Effector memory CD4-positive, alpha-beta T cell (primary cell): ENCODE measurements at places on chromosomes 2 and 18.

- DNase-seq: no peak
Observed at GRCh38 chr2:6228251-6228650, 536.1 kb downstream of the SOX11 start.

DNA sequence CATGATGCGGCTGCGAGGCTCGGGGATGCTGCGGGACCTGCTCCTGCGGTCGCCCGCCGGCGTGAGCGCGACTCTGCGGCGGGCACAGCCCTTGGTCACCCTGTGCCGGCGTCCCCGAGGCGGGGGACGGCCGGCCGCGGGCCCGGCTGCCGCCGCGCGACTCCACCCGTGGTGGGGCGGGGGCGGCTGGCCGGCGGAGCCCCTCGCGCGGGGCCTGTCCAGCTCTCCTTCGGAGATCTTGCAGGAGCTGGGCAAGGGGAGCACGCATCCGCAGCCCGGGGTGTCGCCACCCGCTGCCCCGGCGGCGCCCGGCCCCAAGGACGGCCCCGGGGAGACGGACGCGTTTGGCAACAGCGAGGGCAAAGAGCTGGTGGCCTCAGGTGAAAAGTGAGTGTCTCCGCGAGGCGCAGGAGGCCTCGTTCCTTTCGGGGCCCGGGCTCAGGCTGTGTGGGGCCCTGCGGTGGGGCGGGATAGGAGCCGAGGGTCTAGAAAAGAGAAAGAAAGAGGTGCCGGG lies 520 bp downstream of the GLS start:
- DNase-seq: no peak

GRCh38 chr18:70047931-70048603 lies 100.4 kb upstream of the CD226 start:
- no peak for DNase-seq

GRCh38 chr2:10777111-10777841 lies 35.3 kb downstream of the PDIA6 start:
- no peak for DNase-seq

DNA sequence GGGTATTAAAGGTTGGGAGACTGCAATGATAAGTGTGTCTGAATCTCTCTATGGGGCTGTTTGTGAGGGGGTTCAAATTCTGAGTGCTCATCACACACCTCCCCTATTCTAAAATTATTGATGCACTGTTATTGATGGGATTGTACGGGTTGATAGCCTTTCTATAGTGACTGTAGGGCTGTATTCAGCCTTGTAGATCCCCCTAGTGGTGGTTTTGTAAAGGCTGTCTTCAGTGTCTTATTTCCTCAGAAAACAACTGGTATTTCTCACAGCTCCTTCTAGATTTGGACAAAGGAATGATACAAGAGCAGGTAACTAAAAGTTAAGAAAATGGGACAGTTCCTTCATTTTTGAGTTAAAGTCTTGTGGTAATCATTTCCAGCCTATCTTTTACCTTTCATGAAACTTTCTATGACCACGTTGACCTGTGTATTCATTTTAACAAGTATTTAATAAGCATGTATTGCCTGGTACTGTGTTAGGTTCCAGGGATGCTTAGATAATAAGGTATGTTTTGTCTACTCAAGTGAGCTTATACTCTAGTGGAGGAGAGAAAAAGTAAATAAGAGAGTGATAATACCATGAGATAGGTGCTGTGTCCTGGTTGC lies 21.2 kb downstream of the SMAD4 start:
- DNase-seq: no peak

- DNase-seq: no peak
Observed at GRCh38 chr18:50898919-50899318, 20.0 kb downstream of the ME2 start.

DNA sequence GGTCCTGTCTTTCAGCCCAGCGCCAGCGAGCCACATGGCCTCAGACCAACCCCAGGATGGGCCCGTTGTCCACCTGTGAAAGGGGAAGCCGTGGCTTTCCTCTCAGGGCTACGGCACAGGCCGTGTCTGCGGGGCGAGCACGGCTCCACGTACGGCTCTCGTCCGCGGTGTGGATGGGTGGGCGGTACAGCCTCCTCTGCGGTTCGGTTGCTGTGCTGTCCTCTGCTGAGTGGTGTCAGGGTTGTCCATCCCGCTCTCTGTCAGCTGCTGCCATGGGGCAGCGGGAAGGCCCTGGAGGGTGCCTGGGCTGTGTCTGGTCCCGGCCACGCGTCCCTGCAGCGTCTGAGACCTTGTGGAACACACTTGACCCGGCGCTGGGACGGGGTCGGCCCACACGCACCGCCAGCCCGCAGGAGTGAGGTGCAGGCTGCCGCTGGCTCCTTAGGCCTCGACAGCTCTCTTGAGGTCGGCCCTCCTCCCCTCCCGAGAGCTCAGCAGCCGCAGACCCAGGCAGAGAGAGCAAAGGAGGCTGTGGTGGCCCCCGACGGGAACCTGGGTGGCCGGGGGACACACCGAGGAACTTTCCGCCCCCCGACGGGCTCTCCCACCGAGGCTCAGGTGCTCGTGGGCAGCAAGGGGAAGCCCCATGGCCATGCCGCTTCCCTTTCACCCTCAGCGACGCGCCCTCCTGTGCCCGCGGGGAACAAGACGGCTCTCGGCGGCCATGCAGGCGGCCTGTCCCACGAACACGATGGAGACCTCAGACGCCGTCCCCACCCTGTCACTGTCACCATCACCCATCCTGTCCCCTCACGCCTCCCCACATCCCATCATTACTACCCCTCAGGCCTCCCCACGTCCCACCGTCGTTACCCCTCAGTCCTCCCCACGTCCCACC lies 128.7 kb downstream of the NFATC1 start:
- DNase-seq: peak; percentile 46

DNA sequence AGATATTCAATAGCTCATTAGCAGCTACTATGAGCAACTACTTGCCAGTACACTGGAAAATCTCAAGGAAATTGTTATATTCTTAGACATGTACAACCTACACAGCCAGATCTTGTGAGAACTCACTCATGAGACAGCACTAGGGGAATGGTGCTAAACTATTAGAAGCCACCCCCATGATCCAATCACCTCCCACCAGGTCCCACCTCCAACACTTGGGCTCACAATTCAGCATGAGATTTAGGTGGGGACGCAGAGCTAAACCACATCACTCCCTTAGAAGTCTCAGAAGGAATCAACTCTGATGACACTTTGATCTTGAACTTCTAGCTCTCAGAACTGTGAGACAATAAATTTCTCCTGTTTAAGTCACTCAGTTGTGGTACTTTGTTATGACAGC lies 418.3 kb upstream of the SPHKAP start:
- no peak for DNase-seq

DNA sequence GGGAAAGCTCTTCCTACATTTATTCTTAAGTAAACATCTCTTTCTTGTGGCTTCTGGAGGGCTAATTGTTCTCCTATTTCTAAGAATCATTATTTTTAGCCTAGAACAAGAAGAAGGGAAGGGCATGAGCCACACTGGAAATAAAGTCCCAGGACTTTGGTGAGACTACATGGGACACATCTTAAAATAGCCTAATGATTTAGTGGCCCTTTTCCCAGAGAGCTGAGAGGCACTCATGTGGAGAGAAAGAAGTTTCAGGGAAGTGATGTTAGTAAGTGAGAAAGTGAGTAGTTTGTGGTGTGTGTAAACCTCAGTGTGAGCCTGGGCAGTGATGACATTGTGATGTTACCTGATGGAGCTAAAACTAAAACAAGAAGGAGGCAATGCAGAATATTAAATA lies 14.6 kb downstream of the ITGA4 start:
- no peak for DNase-seq

DNA sequence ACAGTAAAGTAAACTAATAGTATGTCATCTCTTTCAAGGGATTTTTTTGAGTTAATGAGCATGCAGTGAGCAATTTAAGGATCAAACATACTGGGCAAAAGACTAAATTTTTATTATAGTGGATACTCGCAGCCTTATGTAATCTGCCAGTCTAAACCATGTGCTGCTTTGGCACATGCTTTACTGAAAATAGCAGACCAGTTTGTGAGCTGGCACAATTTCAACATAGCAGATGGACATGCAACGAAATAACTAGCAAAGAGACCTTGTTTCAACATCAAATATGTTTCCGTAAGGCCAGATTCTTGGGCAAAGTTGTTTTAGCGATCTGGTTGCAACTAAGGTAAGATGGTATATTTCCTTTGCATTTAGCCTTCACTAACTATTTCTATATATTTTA lies 807.3 kb downstream of the NR4A2 start:
- DNase-seq: no peak

- no peak for DNase-seq
Observed at GRCh38 chr2:220215785-220216184, 588.4 kb downstream of the SLC4A3 start.

DNA sequence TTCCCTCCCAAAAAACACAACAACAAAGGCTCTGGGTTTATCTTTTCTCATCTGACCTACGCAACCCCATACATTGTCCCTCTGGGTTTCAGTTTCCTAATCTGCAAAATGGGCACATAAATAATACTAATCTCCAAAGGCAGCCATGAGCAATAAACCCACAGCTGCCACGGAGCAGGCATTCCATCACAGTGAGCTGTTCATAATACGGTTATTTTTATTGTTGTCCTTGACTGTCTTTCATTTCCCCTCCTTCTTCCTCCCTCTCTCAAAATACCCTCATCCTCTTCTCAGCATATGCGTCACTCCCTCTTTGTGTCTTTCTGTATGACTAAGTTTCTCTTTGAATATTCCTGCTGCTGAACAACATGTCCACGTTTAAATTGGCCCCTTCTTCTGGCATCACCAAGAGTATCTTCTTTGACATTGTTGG lies 129.8 kb upstream of the CAB39 start:
- DNase-seq: no peak

DNA sequence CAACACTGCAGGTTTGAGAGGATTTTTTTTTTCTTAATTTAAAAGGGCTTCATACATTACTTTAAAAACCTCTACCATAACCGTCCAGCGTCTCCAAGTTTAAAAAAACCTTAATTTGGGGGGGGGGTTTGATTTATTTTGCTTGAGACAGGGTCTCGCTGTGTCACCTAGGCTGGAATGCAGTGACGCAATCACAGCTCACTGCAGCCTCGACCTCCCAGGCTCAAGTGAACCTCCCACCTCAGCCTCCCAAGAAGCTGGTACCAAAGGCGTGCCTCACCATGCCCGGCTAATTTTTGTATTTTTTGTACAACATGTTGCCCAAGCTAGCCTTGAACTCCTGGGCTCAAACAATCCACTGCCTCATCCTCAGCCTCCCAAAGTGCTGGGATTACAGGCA lies 36.9 kb downstream of the ADAM17 start:
- DNase-seq: no peak

- DNase-seq: no peak
Observed at GRCh38 chr2:162390801-162391200, 46.9 kb downstream of the GCA start.

DNA sequence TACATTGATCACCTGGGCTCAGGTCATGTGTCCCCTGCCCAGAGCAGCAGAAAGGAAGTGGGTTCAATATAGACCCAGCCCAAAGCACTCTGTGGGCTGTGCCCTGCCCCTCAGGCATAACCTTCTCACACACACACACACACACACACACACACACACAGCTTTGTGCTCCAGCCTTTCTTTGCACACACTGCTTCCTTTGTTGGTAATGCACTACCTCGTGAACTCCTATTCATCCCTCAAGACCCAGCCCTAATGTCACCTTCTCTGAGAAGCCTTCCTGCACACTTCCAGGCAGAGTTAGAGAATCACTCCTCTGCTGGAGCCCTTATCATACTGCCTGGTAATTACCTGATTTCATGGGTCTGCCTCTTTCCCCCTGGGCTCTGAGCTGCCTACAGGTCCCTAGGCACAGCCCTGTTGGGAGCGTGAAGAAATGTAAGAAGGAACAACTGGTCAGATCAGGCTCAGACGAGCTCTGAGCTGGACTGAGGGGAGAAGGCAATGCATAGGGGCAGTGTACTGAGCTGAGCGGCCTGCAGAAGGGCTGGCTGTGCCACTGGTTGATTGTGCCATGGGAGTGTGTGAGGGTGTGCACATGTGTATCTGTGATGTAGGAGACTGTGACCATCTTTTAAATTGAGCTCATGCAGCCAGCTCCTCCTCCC lies 210.3 kb downstream of the GLI2 start:
- DNase-seq: no peak

GRCh38 chr2:195613922-195614321 lies 43.1 kb upstream of the SLC39A10 start:
- no peak for DNase-seq

DNA sequence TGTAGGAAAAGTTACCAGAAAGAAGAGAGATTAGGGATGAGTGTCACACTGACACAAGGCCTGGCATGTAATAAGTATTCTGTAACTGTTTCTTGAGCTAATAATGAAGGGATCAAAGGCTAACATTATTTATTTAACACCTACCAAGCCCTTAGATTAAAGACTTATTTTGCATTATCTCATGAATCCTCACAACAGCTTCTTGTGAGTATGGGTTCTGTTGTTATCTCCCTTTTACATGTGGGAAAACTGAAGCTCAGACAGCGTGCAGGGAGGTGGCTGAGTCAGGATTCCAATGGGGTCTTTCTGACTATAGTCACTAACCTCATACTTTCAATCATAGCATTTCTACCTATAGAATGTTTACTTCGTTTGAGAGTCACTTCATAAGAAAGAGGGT lies 79.0 kb upstream of the PROKR1 start:
- no peak for DNase-seq

GRCh38 chr2:149415086-149415485 lies 84.7 kb downstream of the LYPD6 start:
- no peak for DNase-seq

DNA sequence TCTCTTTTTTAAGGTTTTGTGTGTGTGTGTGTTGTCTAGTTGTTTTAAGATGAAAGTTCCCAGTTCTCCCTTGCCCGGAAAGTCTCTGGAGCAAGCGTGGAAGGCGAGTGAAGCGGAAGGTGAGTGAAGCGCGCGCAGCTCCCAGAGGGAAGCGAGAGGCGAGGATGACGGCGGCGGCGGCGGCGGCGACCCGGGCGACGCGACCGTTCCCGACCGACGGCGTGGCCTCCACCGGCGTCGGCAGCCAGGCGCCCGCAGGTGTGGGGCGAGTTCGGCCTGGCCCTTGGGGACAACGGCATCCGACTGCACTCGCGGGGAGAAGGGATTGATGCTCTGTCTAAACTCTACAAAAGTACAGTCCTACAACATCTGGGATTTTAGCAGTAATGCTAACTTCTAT lies 321.9 kb downstream of the CELF4 start:
- DNase-seq: no peak

GRCh38 chr2:205679410-205680009 lies 2.8 kb upstream of the NRP2 start:
- no peak for DNase-seq

GRCh38 chr2:136117391-136117841 lies 533 bp downstream of the CXCR4 start:
- DNase-seq: no peak

GRCh38 chr2:55848096-55848495 lies 75.5 kb downstream of the EFEMP1 start:
- DNase-seq: no peak

- no peak for DNase-seq
Observed at GRCh38 chr18:45871431-45872084, 46.1 kb downstream of the SIGLEC15 start.

- no peak for DNase-seq
Observed at GRCh38 chr18:75330308-75330707, 97.2 kb downstream of the SMIM21 start.
